A549 treated with ZK216348 at 1 μM for 4 hours (cell line): ENCODE measurements at places on chromosomes 11 and 22. TPM values are rescaled to one million over a fixed set of nuclear protein-coding genes. Genes with fewer than 3 reads are reported as not detected.

The OR5AN1 gene
- total RNA-seq, result not detected in 5 replicates

The XKR3 gene
- total RNA-seq, result not detected in 5 replicates

The F2 gene
- total RNA-seq, result 2.0 to 3.0 TPM (median 2.4 TPM) in 5 replicates

The TSSK2 gene
- not detected in 5 replicates for total RNA-seq

The UVRAG gene
- 8.6 to 12.2 TPM (median 9.8 TPM) in 5 replicates for total RNA-seq

The APOL5 gene
- total RNA-seq, result not detected in 5 replicates

The GGTLC2 gene
- not detected in 5 replicates for total RNA-seq

The CAPN5 gene
- total RNA-seq, result 5.6 to 12.4 TPM (median 8.7 TPM) in 5 replicates

The TMPRSS4 gene
- total RNA-seq, result 0.14 TPM in 1 of 5 replicates, not detected in the others

The DUSP8 gene
- 0.88 to 1.6 TPM (median 1.0 TPM) in 5 replicates for total RNA-seq

The LRRC74B gene
- not detected in 5 replicates for total RNA-seq

The ART1 gene
- total RNA-seq, result not detected in 5 replicates

The PRAME gene
- 97.4 to 115 TPM (median 110 TPM) in 5 replicates for total RNA-seq

The THY1 gene
- total RNA-seq, result 12.5 to 15.2 TPM (median 13.7 TPM) in 5 replicates

The PARVA gene
- total RNA-seq, result 21.9 to 26.5 TPM (median 25.4 TPM) in 5 replicates

The UPK3A gene
- not detected in 5 replicates for total RNA-seq

The CLP1 gene
- total RNA-seq, result 27.6 to 32.1 TPM (median 28.8 TPM) in 5 replicates

The VPREB1 gene
- not detected in 5 replicates for total RNA-seq

The BARX2 gene
- total RNA-seq, result not detected in 5 replicates

The NRGN gene
- total RNA-seq, result 7.3 to 12.6 TPM (median 11.1 TPM) in 5 replicates

The INS gene
- not detected in 5 replicates for total RNA-seq

The KDM4E gene
- not detected in 5 replicates for total RNA-seq

The GAL gene
- 11.6 to 21.0 TPM (median 18.7 TPM) in 5 replicates for total RNA-seq

The CD3D gene
- not detected in 5 replicates for total RNA-seq

The CRYBB1 gene
- not detected in 5 replicates for total RNA-seq

The B3GAT1 gene
- total RNA-seq, result not detected in 5 replicates

The MYBPC3 gene
- total RNA-seq, result 0.06 to 0.09 TPM (median 0.07 TPM) in 5 replicates
